ENCODE measurements at places on chromosomes 13 and 19.
A peak's percentile ranks its signal among the peaks of the same experiment; 100 is the strongest.

DNA sequence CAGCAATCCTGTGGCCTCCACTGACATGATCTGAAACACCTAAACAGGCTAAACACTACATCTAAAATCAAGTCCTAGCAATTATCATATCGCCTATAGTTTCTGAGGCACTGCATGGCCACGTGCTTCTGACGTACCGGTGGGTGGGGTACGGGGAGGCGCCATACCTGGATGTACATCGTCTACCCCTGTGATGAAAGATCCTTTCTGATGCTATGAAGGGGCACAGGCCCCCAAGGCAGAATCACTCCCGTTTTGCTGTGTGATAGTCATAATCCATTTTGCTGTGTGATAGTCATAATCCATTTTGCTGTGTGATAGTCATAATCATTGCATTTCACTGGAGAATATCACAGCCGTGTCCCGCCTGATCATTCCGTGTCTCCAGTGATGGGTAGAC lies 118.7 kb upstream of the SOX1 start:
- H3K27ac ChIP-seq = no peak overlapping the region
- DNase-seq = no peak
- H3K4me1 ChIP-seq = no peaks in the 10 kb centered on the region
- no peaks in the 10 kb centered on the region for H3K36me3 ChIP-seq
- H3K4me3 ChIP-seq = no peak overlapping the region
- H3K27me3 ChIP-seq = no peaks in the 10 kb centered on the region

- no peak overlapping the region for H3K4me3 ChIP-seq
- no peaks in the 10 kb centered on the region for H3K36me3 ChIP-seq
- no peak for DNase-seq
- no peaks in the 10 kb centered on the region for H3K4me1 ChIP-seq
Measured at GRCh38 chr13:92661406-92661805, 565.2 kb upstream of the GPC6 start.

- H3K36me3 ChIP-seq = no peaks in the 10 kb centered on the region
Measured at GRCh38 chr19:29277102-29277501, 64.2 kb upstream of the UQCRFS1 start.

GRCh38 chr19:2503521-2504109 lies 27.7 kb downstream of the GADD45B start:
- peak; percentile 67 for DNase-seq
- H3K4me3 ChIP-seq = peak overlapping the region; percentile 14
- no peaks in the 10 kb centered on the region for H3K36me3 ChIP-seq
- H3K4me1 ChIP-seq = peaks cover 11% of the 10 kb centered on the region
- H3K27ac ChIP-seq = peak overlapping the region; percentile 54

DNA sequence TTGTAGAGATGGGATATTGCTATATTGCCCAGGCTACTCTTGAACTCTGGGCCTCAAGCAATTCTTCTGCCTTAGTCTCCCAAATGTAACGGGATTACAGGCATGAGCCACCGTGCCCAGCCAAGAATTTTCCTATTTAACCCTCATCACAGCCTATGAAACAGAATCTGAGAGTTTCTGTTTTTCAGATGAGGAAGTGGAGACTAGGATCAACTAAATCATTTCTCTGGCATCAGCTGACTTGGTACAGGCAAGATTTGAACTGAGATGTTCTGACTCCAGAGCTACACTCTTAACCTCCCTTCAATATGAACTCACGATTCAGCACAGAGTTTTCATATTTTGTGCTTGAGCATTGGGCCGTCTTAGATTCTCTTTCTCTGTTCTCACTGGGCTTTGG lies 8.1 kb downstream of the ZNF460 start:
- no peak for DNase-seq
- H3K27me3 ChIP-seq = no peaks in the 10 kb centered on the region
- no peaks in the 10 kb centered on the region for H3K4me1 ChIP-seq
- H3K27ac ChIP-seq = no peak overlapping the region

DNA sequence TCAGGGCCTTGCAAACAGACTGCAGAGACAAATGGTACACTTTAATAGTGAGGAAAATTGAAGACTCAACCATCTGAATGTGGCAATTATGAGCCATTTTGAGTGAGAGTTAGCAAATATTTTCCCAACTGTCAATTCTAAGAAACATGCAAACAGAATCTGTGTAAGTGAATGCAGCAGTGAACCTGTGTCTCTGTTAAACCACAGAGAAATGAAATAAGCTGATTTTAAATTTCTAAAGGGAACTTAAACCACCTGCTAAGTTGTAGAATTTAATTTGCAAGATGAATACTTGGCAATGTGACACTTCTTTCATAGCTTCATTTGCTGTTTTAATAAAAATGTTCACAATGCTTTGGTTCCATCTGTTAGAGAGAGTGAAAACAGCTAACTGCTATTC lies 42.0 kb upstream of the TDRD3 start:
- DNase-seq = no peak
- no peaks in the 10 kb centered on the region for H3K27me3 ChIP-seq
- H3K4me1 ChIP-seq = no peaks in the 10 kb centered on the region
- no peak overlapping the region for H3K4me3 ChIP-seq
- H3K27ac ChIP-seq = no peak overlapping the region
- no peaks in the 10 kb centered on the region for H3K36me3 ChIP-seq

DNA sequence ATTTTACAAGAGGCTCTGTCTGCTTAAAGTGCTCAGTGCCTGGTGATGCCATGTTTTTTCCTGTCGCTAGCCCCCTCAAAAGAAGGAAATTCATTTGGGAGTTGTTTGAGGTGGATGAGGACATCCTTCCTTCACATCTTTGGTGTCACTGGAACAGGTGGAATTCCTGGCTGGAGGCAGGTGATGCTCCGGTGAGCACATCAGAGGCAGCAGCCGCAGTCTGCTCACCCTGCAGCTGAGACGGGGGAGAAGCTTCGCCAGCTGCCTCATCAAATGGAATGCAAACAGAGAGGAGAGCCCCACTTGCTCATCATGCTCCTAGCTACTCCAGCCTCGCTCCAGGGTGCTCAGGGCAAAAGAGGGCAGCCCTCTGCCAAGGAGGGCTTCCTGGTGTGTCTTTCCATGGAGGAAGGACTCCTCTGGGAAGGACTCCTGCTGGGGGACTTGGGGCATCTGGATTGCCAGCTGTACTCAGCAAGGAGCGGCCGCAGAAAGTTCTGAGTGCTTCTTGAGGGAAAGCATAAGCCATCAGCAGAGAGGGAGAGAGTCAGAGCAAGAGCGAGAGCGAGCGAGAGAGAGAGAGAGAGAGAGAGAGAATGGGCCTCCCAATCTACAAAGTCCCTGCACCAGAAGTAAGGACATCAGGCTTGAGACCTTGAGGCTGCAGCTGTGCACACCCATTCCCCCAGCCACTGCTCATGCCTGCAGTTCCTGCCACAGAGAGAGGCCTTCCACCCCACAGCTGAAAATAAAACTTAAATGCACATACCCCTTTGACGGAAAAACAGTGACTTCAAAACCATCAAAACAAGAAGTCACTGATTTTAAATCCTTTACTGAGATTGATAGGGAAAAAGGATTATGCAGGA lies 74.3 kb upstream of the UBL3 start:
- H3K27ac ChIP-seq = no peak overlapping the region
- no peaks in the 10 kb centered on the region for H3K36me3 ChIP-seq
- no peak overlapping the region for H3K4me3 ChIP-seq
- no peak for DNase-seq
- H3K27me3 ChIP-seq = no peaks in the 10 kb centered on the region

GRCh38 chr19:13765395-13766094 lies 1.2 kb downstream of the MRI1 start:
- H3K27me3 ChIP-seq = no peaks in the 10 kb centered on the region
- peak overlapping the region; percentile 63 for H3K27ac ChIP-seq
- H3K4me3 ChIP-seq = peak overlapping the region; percentile 54
- no peaks in the 10 kb centered on the region for H3K36me3 ChIP-seq

GRCh38 chr13:98581971-98582702 lies 5.2 kb upstream of the STK24 start:
- no peaks in the 10 kb centered on the region for H3K27me3 ChIP-seq
- DNase-seq = no peak
- no peak overlapping the region for H3K27ac ChIP-seq
- no peak overlapping the region for H3K4me3 ChIP-seq

DNA sequence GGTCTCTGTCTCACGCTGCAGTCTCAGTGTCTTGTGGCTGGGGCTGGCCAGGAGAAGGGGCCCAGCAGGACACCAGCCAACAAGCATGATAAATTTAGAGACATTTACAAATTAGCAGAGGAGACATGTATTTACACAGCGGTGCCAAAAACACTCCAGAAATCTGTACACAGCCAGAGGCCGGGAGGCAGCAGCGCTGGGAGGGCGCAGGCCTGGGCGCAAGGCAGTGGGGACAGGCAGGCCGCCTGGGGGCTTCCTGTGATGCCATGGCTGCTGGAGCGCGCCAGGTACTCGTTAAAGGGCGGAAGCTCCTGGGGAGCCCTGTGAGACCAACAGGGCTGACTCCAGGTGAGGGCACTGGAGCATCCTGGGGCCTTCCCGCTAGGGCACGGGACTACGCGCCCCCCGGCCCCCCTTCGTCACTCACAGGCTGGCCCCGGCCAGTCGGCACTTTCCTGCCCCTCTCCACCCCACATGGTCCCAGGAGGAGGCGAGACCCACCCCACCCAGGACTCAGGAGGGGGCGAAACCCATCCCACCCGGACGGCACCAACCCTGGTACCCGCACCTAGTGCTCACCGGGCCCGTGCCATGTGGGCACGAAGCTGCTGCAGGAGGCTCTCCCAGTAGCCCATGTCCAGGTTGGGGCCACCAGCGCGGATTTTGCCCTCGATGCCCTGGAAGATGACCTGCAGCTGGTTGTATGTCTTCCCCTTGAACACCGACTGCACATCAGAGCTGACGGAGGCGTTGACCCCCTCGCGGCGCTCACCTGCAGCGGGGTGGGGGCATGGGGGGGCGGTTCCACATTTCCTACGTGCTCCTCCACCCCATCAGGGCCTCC lies 7.4 kb upstream of the TBXA2R start:
- no peaks in the 10 kb centered on the region for H3K36me3 ChIP-seq
- H3K27me3 ChIP-seq = no peaks in the 10 kb centered on the region
- no peak for DNase-seq
- H3K4me1 ChIP-seq = no peaks in the 10 kb centered on the region

GRCh38 chr19:12350185-12350889 lies 15.1 kb downstream of the ZNF442 start:
- H3K27ac ChIP-seq = no peak overlapping the region
- H3K27me3 ChIP-seq = no peaks in the 10 kb centered on the region
- DNase-seq = no peak
- H3K4me1 ChIP-seq = no peaks in the 10 kb centered on the region

DNA sequence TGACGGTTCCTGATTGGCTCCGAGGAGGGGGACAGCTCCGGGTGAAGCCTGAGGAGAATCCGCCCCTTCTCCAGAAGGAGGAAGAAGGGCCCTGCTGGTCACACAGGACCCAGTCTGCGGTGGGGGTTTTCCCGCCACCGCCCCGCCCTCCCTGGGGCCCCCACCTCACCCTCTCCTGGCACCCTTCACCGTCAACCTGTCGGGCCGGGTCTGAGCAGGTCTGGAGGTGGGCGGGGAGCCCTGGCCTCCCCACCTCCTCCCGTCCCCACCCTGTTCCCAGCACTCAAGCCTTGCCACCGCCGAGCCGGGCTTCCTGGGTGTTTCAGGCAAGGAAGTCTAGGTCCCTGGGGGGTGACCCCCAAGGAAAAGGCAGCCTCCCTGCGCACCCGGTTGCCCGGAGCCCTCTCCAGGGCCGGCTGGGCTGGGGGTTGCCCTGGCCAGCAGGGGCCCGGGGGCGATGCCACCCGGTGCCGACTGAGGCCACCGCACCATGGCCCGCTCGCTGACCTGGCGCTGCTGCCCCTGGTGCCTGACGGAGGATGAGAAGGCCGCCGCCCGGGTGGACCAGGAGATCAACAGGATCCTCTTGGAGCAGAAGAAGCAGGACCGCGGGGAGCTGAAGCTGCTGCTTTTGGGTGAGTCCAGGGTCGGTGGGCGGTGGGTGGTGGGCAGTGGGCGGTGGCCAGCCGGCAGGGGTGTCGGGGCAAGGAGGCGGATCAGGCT lies at the start of gene GNA15:
Gene GNA15 (plus strand): TSS at position 73 of the 723 bp plus-strand sequence. CDS start 418 bp downstream, at position 491.
- no peaks in the 10 kb centered on the region for H3K36me3 ChIP-seq
- no peak for DNase-seq
- H3K4me1 ChIP-seq = peaks cover 8% of the 10 kb centered on the region
- no peak within 1 kb of the TSS for H3K4me3 ChIP-seq

- H3K4me3 ChIP-seq = no peak overlapping the region
- no peaks in the 10 kb centered on the region for H3K36me3 ChIP-seq
- peaks cover 32% of the 10 kb centered on the region for H3K4me1 ChIP-seq
- DNase-seq = no peak
Measured at GRCh38 chr13:98512774-98513665, 63.9 kb downstream of the STK24 start.

- no peaks in the 10 kb centered on the region for H3K27me3 ChIP-seq
- H3K27ac ChIP-seq = peak overlapping the region; percentile 92
- H3K4me3 ChIP-seq = peak overlapping the region; percentile 87
- DNase-seq = no peak
- peaks cover 32% of the 10 kb centered on the region for H3K4me1 ChIP-seq
Measured at GRCh38 chr19:14418856-14419105, 360 bp downstream of the DDX39A start.

- H3K4me1 ChIP-seq = no peaks in the 10 kb centered on the region
- no peaks in the 10 kb centered on the region for H3K36me3 ChIP-seq
- H3K4me3 ChIP-seq = no peak overlapping the region
- no peak overlapping the region for H3K27ac ChIP-seq
Measured at GRCh38 chr13:95123726-95124125, 177.5 kb downstream of the ABCC4 start.

- H3K27ac ChIP-seq = no peak overlapping the region
- H3K4me3 ChIP-seq = no peak overlapping the region
- H3K4me1 ChIP-seq = no peaks in the 10 kb centered on the region
- H3K36me3 ChIP-seq = no peaks in the 10 kb centered on the region
- H3K27me3 ChIP-seq = no peaks in the 10 kb centered on the region
Measured at GRCh38 chr13:54758795-54759194, 1730.2 kb downstream of the OLFM4 start.

DNA sequence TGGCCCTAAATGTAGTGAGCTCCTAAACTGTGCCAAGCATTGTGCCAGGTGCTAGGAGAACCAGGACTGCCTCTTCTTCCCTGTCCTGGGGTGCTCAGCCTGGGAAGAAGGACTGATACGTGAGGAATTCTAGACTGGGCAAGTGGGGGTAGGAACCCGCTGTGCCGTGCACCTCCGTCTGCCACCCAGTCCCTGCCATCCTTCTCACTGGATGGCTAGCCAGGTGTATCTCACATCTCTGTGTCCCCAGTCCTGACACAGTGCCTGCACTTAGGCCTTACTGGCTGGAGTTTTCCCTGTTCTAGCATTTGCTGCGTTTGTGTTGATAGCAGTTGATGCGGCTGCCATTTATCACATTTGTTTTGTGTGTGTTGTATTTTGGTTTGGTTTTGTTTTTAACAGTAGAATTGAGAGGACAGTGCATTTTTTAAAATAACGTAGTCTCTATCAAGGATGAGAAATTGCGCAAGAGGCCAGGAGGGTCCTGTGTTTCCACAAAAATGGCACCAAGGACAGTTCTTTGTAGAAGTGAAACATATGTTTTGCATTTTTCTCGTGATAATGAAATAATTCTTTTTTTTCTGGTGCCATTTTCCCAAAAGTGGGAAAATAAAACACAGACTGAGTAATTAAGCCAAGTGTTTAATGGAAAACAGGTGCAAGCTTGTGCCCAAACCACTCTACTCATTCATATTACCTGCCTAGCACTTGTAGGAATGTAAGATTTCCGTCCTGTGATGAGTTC lies 4.7 kb upstream of the GPR183 start:
- peaks cover 77% of the 10 kb centered on the region for H3K4me1 ChIP-seq
- H3K4me3 ChIP-seq = no peak overlapping the region
- peak overlapping the region; percentile 42 for H3K27ac ChIP-seq
- no peak for DNase-seq
- H3K27me3 ChIP-seq = no peaks in the 10 kb centered on the region

GRCh38 chr13:71659404-71659803 lies 207.6 kb downstream of the DACH1 start:
- H3K4me1 ChIP-seq = no peaks in the 10 kb centered on the region
- H3K27ac ChIP-seq = no peak overlapping the region
